ENCODE measurements at places on chromosomes 1 and 21.
A peak's percentile ranks its signal among the peaks of the same experiment; 100 is the strongest.

DNA sequence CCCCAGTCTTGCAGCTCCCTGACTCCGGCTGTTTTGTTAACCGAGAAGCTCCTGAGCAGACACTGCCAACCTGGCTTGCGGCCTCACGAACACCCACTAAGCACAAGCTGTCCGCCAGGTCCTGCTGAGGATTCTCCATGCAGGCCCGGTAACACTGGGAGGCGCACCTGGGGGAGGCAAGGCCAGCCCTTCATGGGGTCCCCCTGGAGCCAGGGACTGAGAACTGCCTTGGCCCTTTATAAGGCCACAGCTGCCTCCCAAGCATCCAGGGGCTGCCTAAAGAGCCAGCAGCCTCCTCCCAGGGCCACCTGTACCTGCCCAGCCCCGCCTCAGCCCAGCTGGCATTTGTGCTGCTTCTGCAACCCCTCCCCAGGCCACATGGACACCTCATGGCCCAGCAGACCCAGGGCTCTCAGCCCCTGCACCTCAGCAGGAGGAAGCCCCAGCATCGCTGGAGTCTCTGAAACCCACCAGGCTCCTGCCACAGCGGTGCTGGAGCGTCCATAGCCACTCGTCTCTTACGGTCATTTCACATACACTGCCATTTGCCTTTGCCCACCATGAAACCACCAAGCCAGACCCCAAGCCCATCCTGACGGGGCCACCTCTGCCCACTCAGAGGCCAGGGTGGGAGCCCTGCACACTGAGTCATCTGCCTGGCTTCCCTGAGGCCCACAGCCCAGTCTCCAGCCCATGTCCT is 82.5 kb downstream of the NPHP4 start:
- DNase-seq = no peak

DNA sequence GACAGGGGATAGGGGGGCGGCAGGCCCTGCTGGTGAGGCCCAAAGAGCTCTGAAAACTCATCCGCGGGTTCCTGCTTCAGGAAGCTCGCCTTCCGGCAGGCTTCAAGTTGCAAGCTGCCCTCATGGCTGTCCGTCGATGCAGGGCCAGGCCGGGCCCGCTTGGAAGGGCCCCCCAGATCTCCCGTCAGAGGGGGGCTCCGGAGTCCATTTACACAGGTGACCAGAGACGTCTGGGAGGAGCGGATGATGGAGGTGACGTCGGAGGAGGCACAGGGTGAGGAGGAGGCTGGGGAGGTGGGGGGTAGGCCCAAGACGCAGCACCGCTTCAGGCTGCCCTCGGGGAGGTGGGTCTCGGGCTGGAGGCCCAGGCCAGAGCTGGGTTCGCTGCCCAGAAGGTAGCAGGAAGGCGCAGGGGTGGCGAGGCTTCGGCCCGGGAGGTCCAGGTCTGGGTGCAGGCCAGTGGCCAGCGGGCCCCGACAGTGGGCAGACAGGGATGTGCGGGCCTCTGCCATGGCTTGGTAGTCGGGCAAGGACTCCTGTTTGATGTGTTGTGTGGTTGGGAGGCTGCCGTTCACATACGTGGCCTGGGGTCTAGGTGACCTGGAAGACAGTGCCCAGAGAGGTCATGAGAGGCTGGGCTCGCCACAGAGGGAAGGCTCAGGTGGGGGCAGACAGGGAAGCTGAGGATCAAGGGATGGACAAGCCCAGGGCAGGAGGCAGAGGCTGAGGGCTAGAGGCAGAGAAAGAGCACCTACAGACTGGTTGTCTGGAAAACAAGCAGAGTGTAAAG is 135.4 kb downstream of the DMRTB1 start:
- DNase-seq = no peak

DNA sequence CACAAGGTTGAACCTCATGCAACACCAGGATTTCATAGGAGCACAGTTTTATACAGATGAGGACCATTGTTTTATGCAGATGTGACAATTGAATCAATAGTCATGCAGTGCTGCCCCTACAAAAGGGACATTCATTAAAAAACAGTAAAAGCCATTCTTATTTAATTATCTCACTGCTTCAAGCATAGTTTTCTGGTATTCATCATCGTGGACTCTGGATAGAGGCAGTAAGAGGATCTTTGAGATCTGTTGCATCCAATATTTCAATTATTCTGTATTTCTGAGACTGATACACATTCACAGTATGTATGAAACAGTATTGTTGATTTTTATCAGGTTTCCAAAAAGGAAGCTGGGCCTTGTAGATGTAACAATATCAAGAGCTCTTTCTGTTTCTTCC is 237.6 kb downstream of the RYR2 start:
- DNase-seq = no peak

DNA sequence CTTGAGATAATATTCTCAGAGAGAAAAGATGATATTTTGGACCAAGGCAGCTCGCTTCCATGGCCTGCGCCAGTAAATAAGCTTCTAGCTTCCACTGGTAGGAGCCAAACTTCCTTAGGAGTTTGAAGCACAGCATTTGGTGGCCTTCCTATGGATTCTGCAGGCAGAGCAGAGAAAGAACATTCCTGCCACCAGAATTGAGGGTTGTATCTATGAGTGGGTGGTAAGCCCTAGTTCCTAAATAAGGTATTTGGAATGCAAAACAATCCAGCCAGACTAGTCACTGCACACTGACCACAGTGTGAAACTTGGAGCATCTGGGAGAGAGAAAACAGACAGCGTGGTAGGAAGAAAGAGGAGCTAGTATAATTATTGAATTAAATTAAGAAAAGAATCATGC is 54.1 kb upstream of the BCAR3 start:
- no peak for DNase-seq

GRCh38 chr1:247110627-247111258 is 6.6 kb upstream of the ZNF669 start:
- no peak for DNase-seq

GRCh38 chr1:145751491-145752037 is 32.3 kb downstream of the CD160 start:
- DNase-seq = no peak

DNA sequence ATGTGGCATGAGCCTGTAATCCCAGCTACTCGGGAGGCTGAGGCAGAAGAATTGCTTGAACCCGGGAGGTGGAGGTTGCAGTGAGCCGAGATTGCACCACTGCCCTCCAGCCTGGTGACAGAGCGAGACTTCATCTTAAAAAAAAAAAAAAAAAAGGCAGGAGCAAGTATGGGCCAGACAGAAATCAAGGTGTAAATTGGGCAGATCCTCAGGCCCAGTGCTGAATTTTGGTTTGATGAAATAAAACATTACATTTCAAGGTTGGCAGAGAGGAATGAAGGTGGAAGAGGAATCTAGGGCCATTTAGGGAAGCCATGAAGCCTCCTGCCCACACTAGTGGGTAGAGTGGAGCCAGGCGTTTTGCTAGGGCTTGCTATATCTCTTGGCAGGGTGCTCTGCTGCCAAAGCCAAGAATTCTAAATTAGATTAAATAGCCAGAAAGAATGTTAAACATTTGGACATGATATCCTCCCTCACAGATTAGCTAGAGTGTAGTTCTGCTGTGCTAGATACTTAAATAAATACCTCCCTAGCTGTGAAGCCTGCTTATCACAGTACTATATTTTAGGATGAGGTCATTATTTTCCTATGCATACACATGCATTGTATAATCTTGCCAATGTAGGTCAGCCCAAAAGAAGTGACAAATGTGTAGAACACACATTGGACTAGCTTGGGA is 16.6 kb upstream of the LGALS8 start:
- no peak for DNase-seq

- no peak for DNase-seq
Measured at GRCh38 chr1:177119311-177119710, 45.2 kb downstream of the ASTN1 start.

- DNase-seq = no peak
Measured at GRCh38 chr1:223771814-223772770, 59.8 kb downstream of the CAPN2 start.

DNA sequence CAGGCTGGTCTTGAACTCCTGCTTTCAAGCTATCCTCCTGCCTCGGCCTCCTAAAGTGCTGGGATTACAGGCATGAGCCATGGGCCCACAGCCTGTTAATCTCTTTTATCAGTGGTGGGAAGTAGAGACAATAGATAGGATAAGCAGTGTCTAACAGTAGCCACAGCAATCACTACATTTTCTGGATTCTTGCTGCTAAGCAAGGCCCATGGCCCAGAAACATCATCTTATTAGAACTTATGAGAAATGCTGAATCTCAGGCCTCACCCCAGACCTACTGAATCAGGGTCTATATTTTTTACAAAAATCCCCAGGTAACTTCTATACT is 29.7 kb downstream of the IGFN1 start:
- no peak for DNase-seq

- DNase-seq = no peak
Measured at GRCh38 chr1:53237638-53238037, 680 bp downstream of the MAGOH start.

DNA sequence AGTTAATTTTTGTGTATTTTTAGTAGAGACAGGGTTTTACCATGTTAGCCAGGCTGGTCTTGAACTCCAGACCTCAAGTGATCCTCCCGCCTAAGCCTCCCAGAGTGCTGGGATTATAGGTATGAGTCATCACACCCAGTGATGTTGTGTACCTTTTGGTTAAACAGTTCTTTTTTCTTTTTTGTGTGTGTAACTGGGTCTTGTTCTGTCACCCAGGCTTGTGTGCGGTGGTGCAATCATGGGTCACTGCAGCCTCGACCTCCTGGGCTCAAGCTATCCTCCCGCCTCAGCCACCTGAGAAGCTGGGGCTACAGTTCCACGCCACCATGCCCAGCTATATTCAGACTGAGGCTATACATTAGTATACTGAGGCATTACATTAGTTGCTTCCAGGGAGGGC is 37.8 kb downstream of the GABPB2 start:
- no peak for DNase-seq

DNA sequence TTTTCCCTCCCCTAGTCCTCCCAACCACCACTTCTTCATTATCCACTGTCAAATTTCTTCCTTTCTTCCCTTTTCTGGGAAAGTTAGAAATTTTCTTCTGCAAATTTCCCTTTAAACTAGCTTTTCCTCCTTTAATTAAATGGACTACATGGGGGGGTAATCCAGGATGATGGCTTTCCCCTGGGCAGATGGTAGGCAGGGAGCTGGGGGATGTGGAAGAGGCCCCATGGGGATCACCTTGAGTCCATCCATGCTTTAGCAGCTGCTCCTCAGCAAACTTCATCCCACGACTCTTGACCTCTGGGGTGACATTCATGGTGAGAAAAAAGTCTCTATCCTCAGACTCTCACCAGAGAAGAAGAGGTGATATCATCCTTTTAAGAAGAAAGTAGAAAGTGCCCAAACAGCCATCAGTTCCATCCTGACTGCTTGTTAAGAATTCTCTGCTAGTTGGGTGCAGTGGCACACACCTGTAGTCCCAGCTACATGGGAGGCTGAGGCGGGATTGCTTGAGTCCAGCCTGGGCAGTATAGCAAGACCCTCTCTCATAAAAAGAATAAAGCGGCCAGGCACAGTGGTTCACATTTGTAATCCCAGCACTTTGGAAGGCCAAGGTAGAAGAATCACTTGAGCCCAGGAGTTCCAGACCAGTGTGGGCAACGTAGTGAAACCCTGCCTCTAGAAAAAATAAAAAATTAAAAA is 2.4 kb downstream of the GPATCH4 start:
- no peak for DNase-seq

- no peak for DNase-seq
Measured at GRCh38 chr1:65238010-65238409, 71.3 kb upstream of the DNAJC6 start.

DNA sequence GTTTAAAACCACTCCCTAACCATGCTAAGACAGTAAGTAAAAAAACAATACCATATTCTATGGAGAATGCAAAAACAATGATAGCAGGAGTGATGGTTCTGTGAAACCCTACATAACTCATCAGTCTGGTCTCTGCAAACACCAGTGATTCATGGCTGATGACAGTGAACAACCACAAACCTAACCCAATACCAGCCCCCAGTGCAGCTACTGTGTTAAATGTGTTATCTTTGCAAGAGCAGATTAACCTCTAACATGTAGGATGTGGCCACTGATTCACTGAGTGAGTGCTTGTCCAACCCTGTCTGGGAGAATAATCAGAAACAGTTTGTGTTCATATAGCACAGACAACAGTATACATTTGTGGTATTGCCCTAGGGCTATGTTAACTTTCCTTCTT is 100.2 kb upstream of the COG2 start:
- DNase-seq = peak; percentile 66

DNA sequence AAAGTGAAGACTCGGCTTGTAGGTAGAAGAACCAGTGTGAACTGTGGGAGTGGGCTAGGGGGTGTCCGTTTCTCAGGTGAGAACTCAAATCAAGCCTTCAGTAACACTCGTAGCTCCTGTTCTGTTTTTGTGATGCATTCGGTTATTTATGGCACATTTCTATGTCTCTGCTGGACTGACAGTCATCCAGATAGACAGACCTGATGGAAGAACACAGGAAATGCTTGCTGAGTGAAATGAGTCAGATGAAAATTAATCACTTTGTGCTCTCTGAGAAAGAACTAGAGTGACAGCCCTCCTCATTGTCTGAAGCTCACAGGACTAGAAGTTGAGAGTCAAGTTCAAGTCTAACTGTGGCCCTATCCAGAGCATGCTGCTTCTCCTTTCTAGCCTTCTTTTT is 360.1 kb upstream of the PLXNA2 start:
- no peak for DNase-seq

DNA sequence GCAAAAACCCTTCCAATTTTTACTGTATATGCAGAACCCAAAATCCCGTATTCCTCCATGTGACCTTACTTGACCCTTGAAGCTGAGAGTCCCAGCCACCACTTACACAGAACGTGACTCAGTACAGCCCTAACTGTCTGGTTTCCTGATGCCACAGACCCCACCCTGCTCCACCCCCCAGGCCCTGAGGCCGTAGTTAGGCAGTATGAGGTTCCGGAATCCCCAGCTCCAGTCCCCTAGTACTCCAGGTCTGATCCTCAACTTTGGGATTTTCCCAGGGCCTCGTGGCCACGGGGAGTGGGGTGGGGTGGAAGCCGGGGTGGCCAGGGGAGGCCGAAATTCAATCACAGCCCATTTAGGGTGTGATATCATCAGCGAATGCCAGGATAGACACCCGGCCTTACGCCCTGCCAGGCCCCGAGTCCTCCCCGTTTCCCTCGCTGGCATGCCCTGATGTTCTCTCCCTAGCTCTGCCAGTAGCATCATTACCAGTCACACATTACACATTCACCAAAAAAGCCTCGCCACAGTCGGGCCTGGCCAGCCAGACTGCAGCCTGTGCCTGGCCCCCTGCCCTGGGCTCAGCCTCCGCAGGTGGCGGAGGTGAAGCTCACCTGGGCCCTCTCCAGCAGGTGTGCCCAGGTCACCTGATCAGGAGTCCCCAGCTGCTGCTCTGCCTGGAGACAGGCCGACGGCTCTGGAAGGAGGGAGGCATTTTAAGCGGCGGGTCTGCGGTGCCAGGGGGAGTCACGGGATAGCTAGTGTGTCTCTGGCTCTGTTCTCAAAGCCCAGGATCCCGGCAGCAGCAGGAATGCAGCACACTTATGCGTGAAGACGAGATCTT is 70.8 kb downstream of the SCCPDH start:
- no peak for DNase-seq
